D341Med (cell line): ENCODE measurements at places on chromosomes 16 and 17.

DNA sequence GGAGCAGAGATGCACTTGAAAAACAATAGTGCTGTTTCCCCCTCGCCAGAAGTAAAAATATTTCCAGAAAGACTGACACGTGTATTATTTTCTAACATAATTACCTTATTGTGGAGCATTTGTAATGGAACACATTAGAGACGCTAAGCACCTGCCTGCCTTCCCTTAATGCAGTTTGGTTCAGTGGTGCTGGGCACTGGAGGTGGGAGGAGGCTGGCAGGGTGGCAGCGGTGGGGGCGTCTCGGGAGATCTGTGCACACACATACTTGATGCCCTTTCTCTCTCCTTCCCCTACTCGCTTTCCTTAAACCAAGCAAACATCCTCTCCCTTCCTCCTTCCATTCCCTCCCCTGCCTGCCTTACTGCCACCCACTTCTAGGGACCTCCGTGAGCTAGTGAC is 156.6 kb upstream of the SDK2 start:
- no peak for DNase-seq

DNA sequence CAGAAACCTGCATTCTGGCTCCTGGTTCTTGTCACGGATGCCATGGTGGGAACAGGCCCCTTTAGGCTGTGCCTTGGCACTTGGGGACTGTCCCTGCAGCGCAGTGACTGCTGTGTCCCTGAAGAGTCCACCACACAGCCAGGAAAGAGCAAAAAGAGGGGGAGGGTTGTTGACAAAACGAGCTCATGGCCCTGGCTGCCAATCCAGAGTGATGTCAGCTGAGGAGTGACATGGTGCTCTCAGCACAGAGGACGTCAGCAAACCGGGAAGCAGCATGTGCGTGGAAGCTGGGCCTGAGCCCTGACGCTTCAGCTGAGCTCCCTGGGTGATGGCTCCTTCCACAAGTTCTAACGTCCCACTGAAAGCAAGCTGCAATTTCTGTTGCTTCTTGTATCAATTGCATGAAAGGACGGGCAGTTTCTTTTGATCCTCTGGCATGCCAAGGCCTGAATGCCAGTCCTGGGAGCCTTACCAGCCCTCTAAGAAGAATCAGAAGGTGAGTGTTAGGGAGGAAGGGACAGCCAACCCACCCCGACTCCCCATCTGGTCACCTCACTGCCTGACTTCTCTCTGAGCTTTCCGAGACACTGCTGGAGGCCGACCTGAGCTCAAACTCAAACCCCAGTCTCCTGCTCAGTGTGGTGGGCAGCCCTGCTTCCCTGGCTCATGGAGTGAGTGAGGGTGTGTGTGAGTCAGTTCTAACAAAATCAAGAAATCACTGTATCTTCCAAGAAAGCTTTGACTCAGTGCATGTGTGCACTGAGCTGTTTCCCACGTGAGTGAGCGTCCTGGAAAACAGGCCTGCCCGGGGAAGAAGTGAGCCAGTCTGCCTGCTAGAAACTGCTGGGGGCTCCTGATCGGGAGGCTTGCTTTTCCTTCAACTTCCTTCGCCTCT is 14.7 kb upstream of the WNT3 start:
- no peak for DNase-seq

GRCh38 chr17:64499805-64500486 is 3.1 kb upstream of the POLG2 start:
- no peak for DNase-seq

GRCh38 chr17:64662774-64663367 is 764 bp upstream of the SMURF2 start:
- no peak for DNase-seq

GRCh38 chr16:19411298-19411697 is 6.4 kb upstream of the TMC5 start:
- DNase-seq: no peak

GRCh38 chr17:19250421-19251173 is 13.4 kb downstream of the EPN2 start:
- no peak for DNase-seq

DNA sequence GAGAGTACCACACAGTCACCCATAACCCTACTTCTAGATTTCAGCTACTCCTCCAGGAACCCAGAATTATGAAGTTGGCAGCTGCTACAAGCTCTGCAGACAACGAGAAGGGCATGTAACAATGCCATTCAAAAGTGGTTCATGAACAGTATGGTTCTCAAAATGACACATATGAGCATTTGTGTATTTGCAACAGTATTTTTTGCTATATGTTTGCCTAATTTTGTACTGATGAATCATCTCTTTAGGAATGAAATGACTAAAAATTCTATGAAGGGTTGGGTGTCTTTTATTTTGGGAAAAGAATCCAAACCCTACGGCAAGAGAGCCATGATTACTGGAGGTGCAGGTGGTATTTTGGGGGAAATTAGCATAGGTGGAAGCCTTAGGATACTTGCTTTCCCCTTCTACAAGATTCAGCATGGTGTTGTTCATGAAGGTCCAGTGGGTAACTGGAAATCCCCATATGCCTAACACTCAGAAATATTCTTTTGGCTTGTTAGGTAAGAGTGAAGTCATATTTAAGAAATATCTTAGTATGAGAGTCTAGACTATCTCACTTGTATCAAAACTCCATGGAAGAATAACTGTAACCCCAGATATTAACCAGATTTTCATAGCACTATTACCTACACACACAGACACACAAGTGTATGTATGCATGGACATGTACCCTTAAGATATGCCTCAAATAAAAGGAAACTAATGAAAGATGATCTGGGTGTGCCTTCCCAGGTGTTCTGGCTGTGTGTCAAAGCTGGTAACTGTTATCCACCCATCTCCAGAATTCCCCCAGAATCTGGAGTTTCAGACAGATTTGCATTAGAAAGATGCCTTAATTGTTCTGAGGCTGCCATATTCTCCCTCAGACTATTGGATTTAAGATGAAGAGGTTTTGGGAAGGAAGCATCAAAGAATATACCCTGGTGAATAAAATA is 688.2 kb upstream of the SOX9 start:
- no peak for DNase-seq

GRCh38 chr17:13004336-13004735 is 13.5 kb downstream of the ELAC2 start:
- DNase-seq: no peak

GRCh38 chr16:73371584-73372319 is 323.8 kb upstream of the ZFHX3 start:
- no peak for DNase-seq

DNA sequence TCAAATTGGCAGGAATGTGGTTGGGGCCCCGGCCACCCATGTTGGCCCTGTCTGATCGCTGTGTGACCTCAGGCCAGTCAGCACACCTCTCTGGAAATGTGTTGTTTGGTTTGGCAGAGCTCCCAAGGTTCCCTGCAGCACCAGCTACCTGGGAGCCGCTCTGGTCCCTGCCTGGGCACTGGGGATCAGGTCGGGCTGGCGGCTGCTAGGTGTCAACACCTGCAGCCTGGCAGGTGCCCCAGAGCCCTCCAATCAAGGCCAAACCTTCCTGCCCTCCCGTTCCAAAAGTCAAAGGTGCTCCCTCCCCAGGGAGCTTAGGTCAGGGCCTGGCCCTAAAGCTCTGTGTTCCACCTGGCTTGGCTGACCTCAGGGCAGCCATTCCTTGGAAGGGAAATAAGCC is 55.9 kb downstream of the ZDHHC7 start:
- DNase-seq: no peak

GRCh38 chr17:50269477-50270434 is 4.5 kb upstream of the TMEM92 start:
- peak; percentile 82 for DNase-seq

GRCh38 chr17:62628831-62629555 is 1.5 kb downstream of the MRC2 start:
- DNase-seq: peak; percentile 38

DNA sequence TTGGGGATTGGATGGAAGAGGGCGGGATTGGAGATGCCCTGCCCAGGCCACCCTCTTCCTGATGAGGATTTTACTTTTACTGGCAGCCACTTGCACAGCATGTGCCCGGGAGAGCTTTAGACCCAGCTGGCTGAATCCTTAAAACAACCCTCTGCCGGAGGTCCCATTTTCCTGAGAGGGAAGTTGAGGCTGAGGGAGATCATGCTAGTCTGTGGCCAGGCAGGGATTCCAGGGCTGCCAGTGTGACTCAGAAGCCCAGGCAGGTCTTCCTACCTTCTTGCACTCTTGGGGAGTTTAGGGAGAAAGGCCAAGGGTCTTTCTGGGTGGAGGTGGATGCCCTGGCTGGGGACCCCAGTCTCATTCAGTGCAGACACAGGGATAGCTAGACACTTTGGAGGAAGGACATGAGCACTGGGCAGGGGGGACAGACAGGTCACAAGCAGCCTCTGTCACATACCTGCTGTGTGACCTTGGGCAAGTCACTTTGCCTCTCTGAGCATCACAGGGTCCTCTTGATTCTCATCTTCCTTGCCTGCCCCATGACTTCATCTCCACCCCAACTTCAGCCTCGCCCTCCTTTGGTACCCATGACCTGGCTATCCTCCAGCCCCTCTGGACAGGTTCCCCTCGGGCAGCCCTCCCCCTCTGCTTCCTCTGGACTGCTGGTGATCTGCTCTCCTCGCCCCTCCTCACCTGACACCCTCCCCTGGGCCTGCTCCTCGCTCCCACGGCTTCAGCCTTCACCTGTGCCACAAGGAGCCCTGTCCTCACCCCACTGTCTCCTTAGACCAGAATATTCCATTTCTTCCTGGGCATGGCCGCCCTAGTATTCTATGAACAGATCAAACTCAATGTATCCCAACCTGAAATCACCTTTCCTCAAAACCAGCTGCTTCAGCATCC is 11.3 kb upstream of the DCAF7 start:
- no peak for DNase-seq

GRCh38 chr16:78147911-78148401 is 48.5 kb downstream of the WWOX start:
- no peak for DNase-seq

GRCh38 chr17:5500247-5500588 is 13.9 kb downstream of the MIS12 start:
- no peak for DNase-seq

- DNase-seq: no peak
Observed at GRCh38 chr17:50531428-50532025, 1.0 kb upstream of the EPN3 start.

GRCh38 chr16:66706506-66706880 is 9.9 kb upstream of the CMTM4 start:
- no peak for DNase-seq

DNA sequence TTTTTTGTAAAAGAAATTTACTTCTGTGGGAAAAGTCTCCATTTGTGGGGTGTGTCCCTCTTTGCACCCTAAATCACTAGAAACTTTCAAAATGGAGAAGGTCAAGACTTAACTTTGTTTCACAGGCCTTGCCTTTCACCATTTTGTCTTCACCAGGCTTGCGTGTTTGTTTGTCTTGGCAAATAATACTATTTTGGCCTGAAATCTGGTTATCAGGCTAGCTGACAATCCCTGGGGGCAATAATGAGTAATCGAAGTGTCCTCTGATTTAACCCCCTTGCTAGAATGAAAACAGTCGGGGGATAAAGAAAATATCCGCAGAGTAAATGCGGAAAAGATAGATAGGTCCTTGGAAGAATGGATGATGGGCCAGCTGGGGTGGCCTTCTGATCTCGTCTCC is 34.5 kb downstream of the SLC39A11 start:
- no peak for DNase-seq

GRCh38 chr17:53475002-53475401 is 347.7 kb upstream of the KIF2B start:
- no peak for DNase-seq

DNA sequence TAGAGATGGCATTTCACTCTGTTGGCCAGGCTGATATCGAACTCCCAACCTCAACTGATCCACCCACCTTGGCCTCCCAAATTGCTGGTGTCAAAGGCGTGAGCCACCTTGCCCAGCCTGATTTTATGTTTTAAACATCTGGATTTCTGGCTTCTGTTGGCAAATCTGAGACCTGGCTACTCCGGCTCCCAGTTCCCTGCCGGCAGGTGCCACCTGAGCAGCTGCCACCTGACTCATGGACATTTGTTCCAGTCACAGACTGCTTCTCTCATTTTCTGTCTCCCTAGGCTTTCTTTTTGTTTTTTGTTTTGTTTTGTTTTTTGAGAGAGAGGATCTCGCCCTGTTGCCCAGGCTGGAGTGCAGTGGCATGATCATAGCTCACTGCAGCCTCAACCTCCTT is 9.6 kb downstream of the PMM2 start:
- DNase-seq: no peak

- DNase-seq: peak; percentile 74
Observed at GRCh38 chr17:68290268-68290954, 516 bp downstream of the SLC16A6 start.

DNA sequence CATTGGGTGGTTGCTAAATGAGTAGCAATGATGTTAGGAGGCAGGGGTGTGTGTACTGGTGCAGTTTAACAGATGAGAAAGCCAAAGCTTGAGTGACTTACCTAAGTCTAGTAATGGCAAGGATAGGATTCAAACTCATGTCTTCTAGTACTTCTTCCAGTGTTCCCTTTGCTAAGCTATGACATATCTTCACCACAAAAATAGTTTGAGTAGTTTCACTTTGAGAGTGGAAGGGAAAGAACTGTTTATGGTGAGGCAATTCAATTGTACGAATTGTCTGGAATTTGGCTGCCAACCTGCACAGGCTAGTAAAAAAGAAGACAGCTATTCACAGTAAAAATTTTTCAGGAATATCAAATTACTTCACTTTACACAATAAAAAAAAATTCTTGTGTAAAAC is 138.0 kb downstream of the NLK start:
- DNase-seq: no peak

- no peak for DNase-seq
Observed at GRCh38 chr16:12588510-12588909, 215.2 kb downstream of the CPPED1 start.

- peak; percentile 77 for DNase-seq
Observed at GRCh38 chr17:74677558-74678466, 34.9 kb downstream of the CD300LF start.

GRCh38 chr17:30095507-30096244 is 20.9 kb upstream of the NSRP1 start:
- peak; percentile 60 for DNase-seq

- no peak for DNase-seq
Observed at GRCh38 chr17:1168533-1169220, 11.1 kb downstream of the ABR start.

DNA sequence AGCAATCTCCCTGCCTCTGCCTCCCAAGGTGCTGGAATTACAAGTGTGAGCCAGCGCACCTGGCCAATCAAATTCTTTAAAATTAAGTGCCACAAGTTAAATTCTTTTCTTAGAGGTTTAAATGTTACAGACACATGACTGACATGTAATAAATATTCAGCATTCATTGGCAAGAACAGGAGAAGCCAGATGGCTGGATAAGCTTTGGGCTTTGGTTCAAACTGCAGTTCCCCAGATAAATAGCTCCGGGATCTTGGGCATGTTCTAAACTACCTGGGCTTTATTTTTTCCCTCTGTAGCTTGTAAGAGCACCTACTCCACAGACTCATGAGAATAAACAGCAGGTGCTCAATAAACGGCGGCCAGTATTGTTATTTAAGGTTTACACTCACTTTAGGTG is 34.1 kb downstream of the ABAT start:
- DNase-seq: no peak

GRCh38 chr16:89401641-89402445 is 88.5 kb downstream of the ANKRD11 start:
- DNase-seq: no peak

DNA sequence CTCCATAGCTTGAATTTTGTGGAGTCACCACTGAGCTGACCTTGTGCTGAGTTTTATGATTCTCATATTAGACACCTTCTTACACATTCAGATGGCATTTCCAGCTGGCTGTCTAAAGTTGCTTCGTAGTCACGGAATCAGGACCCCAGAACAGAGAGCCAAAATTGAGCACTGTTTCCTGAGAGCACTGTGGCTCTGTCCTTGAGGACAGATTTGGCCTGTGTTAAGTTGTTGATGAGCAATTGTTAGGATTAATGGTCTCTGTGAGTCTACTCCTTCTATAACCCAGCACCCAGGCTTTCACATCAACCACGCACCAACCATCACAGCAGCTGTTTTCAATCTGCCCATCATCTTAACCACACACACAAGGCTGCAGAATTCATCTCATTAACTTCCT is 277.5 kb upstream of the HSBP1 start:
- DNase-seq: no peak
